ENCODE measurements at places on chromosomes 11 and 22.

- no peak for DNase-seq
Observed at GRCh38 chr11:64334764-64335735, 5.0 kb upstream of the CCDC88B start.

GRCh38 chr11:95247127-95247684 is 16.2 kb upstream of the SESN3 start:
- DNase-seq = no peak

- no peak for DNase-seq
Observed at GRCh38 chr22:20420157-20420842, 17.3 kb downstream of the SCARF2 start.

- no peak for DNase-seq
Observed at GRCh38 chr11:35878741-35879140, 65.1 kb upstream of the LDLRAD3 start.

Measured in activated CD8-positive, alpha-beta memory T cell treated with anti-CD3 and anti-CD28 coated beads, Interleukin-2, amount 50 U/mL, for 4 hours (primary cell).